ENCODE measurements at places on chromosomes 6 and 20.

DNA sequence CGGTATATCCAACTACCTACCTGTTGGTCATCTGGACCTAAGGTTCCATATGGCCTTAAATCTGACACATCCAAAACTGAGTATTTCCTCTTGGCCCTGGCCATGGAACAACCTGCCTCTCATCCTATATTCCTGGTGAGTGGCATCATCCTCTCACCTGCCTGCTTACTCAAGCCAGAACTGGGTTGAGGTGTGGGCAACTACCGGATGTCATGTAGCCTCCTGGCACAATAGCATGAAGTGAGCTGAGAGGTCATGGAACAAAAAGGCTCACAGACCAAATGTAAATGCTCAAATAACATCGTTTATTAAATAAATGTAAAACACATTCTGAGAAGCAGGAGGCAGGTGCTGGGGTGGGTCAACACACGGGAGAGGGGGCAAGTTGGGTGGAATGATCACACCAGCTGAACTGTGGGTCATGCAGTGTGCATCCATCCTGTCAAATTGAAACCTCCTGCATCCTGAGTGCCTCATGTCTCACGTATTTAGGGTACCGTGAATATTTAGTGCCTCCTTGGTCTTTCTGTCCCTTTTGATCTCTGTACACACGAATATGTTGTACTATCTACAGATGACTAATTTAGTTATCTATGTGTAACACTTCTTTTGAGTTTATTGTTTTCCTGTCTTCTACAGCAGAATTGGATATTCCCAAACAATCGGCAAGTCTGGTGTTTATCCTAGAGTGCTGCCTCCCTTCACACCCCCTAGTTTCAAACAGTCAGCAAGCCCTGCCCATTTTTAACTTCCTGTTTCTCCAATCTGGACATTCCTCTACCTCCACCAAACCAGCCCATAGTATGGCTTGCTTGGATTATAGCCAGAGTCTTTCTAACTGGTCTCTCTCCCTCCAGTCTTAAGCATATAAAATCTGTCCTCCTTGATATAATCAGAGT, 7.9 kb upstream of the POU5F1 start:
- no peak for DNase-seq

DNA sequence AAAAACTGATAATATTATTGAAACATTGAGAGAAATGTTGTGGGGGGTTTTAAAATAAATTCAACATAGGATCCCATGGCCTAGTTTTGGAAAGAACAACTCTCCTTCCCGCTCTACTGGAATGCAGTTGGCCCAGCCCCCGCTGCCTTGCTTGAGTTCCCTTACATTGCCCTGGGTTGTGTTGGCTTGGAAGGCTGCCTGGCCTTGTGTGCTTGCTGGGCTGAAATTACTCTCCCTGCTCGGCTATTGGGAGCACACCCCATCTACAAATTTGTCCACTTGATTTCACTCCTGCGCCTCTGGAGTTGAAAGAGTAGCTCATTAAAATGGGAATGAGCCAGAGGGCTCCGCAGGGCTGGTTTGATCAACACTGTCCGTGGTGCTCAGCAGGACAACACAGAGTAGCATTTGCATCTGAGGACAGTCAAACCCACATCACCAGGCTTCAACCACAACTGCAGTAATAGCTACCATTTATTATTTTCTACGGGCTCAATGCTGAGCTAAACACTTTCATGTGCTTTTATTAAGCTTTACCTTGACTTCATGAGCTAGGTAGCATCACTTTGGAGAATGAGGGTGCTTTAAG, 35.2 kb downstream of the DOK5 start:
- no peak for DNase-seq

DNA sequence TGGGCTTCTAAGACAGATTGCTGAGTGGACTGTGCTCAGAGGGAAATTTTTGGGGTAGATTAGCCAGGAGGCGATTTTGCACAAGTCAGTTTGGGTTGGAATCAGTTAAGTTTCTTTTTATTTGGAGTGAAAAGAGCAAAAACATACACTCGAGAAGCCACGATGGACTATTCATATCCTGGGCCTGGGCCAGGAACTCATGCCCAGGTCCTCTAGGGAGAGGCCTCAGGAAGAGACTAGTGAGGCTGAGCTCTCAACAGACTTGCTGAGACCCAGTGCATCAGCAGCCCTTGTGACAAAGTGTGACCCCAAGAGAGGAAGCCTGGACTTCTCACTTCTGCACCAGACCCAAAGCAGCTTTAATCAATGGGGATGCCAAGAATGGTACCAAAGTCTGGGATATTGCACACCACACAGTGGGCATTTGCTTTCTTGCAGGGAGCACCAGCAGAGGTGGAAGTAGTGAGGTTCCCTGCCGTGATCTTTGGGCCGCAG, 61.6 kb upstream of the MAFB start:
- DNase-seq, result no peak

DNA sequence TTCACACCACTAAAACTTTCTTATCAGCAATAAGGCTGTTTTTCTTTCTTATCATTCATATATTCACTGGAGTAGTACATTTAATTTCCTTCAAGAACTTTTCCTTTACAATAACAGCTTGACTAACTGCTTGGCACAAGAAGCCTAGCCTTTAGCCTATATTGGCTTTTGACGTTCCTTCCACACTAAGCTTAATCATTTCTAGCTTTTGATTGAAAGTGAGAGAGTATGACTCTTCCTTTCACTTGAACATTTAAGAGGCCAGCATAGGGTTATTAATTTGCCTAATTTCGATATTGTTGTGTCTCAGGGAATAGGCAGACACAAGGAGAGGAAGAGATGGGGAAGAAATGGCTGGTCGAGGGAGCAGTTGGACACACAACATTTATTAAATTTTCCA, 23.6 kb downstream of the THEMIS start:
- DNase-seq, result no peak

- DNase-seq, result no peak
Observed at GRCh38 chr6:150345781-150346180, 23.0 kb upstream of the IYD start.

DNA sequence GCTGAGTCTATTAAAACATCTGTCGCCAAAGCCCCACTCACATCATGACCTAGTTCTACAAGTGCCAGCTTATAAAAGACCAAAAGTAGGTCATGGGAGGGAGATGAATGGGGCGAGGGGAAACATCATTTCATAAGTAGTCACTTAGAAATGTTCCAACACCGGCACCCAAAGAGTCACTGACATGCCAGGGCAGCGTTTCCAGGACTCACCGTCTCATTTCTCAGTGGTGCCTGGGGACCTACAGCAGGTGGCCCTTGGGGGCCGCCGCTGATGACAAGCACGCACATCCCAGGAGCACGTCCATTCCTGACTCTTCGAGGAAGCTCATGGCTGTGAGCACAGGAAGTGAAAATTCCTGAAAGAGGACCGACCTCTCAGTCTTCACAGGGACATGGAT, 260.4 kb downstream of the CDH4 start:
- no peak for DNase-seq

GRCh38 chr6:20403766-20404640, 2.3 kb downstream of the E2F3 start:
- DNase-seq, result peak; percentile 51

DNA sequence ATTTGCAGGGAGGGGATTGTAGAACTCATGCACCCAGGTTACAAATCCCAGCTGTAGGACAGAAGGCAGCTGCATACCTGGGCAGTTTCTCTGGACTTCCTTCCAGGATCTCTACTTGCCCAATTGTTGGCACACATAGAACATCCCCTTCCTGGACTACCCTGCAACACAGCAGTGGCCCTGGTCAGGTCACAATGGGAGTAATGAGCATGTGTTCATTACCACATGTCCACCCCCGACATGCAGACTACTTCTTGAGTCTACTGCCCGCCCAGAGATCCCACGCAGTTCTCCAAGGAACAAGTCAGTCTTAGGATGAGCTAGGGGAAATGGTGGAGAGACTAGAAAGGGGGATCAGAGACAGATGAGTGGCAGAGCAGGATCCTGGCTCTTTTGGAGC, 5.1 kb downstream of the PEX6 start:
- DNase-seq, result no peak

DNA sequence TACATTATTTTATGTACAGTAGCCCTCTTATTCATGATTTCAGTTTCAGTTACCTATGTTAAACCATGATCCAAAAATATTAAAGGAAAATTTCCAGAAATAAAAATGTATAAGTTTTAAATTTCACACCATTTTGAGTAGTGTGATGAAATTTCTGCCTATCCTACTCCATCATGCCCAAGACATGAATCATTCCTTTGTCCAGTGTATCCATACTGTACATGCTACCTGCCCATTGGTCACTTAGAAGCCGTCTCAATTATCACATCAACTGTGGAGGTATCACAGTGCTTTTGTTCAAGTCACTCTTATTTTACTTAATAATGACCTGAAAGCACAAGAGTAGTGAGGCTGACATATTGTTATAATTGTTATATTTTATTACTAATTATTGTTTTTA, 32.3 kb upstream of the PLCB4 start:
- DNase-seq, result no peak

DNA sequence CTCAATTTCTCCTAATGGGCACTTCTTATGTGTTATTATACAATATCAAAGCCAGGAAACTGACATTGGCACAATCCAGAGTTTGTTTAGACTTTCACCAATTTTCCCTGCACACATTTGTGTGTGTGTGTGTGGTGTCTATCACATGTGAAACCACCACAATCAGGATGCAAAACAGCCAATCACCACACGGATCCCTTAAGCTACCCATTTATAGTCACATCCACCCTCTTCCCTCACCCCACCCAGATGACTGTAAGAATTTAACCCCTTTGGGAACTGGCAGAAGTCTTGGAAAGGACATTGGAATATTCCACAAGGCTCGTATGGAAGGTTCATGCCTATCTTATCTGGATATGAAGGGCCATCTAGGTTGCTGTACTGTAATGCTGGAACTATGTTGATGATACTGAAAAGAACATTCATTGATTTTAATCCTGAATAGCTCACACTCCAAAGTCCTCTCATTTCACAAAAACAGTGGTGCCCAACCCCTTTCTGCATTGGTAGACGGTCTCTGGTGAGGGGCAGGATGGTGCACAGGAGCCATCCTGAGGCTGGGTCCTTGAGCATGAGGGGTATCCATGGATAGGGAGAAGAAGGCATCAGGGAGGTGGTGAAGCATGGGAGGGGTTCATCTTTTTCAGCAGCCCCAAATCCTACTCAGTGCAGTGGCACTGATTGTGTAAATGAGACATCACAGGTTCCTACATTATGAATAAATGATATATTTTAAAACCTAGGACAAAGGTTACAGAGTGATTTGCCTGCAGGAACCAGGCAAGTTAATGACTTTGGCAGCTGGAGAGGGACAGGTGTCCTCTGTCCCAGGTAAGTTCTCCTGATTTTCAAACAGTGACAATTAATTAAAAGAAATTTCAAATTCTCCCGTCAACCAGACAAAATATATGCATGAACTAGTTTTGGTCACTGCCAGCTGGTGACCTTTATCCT, 12.1 kb upstream of the CTCFL start:
- no peak for DNase-seq

DNA sequence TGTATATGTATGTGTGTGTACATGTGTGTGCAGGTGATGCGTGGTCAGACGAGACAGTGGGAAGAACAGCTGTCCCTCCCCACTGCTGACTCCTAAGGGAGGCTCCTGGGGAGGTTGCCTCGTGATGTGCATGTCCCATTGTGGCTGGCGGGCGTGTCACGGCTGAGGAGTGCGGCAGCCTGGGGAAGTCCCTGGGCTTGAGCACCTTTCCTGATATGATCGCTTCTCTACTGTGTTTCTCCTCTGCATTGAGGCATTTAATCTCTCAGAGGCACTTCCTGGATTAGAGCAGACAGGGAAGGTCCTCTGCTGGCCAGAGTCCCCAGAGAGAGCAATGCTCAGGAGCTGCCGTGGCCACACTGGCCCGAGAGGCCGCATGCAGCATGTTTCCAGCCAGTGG, 11.4 kb downstream of the NPBWR2 start:
- DNase-seq, result no peak

DNA sequence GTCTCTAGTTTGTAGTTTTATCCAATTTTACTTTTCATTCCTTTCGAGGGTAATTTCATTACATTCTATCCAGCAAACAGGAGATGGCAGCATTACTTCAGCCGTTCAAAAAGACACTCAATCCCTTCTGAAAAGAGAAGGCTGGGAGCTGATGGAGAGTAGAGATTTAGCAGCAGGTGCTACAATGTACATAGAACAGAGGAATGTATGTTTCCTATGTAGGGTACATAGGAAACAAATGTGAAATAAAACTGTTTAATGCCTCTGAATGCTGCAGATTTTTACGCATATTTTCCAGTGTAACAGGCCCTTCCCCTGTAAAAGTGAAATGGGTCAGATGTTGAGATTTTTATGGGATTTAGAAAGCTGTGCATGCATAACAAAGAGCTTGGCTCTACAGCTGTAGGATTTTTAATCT, 16.0 kb downstream of the RPS12 start:
- DNase-seq, result peak; percentile 15

GRCh38 chr20:45835825-45836224, 2.2 kb downstream of the SNX21 start:
- DNase-seq, result no peak

Data from dermis microvascular lymphatic vessel endothelial cell (primary cell).